ENCODE measurements at places on chromosomes 2 and 18.

- no peak for DNase-seq
Measured at GRCh38 chr2:207283356-207283755, 117.6 kb upstream of the KLF7 start.

GRCh38 chr2:219037783-219038499, 3.4 kb downstream of the CFAP65 start:
- DNase-seq = no peak

- DNase-seq = no peak
Measured at GRCh38 chr2:18422432-18423165, 137.9 kb downstream of the RDH14 start.

- DNase-seq = no peak
Measured at GRCh38 chr2:180046776-180047175, 39.7 kb upstream of the CWC22 start.

DNA sequence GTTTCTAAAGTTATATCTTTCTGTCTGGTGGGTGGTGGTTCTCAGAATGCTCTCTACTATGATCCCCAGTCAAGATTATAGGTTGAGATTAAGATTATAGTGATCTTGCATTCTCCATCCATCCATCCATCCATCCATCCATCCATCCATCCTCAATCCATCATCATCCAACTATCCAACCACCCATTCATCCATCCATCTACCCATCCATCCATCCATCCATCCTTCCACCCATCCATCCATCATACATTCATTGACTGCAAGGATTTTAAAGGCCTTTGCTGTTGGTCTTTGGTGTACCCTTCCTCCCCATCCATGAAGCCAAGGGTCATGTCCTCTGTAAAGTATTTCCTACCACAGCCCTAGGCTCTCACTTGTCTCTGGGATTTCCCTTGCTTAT, 13.1 kb downstream of the GLI2 start:
- DNase-seq = no peak

GRCh38 chr2:233791883-233792329, 13.8 kb downstream of the MROH2A start:
- DNase-seq = no peak

DNA sequence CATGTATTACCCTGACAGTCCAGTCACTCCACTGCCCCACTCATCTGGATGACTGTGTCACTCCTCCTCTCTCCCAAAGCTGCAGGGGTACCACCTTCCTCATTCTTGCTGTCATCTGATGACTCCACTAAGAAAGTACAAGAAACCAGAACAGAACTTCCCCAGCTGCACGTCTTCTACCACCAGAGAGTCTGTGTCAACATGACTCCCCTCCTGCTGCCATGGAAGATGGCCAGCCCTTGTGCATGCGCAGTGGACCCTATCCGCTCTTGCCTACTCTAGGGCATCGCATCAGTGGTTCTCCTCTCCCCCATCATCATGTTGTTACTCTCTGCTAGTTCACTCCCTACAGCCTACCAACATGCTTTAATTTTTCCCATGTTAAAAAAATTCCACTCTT, 14.5 kb upstream of the ST8SIA3 start:
- no peak for DNase-seq

DNA sequence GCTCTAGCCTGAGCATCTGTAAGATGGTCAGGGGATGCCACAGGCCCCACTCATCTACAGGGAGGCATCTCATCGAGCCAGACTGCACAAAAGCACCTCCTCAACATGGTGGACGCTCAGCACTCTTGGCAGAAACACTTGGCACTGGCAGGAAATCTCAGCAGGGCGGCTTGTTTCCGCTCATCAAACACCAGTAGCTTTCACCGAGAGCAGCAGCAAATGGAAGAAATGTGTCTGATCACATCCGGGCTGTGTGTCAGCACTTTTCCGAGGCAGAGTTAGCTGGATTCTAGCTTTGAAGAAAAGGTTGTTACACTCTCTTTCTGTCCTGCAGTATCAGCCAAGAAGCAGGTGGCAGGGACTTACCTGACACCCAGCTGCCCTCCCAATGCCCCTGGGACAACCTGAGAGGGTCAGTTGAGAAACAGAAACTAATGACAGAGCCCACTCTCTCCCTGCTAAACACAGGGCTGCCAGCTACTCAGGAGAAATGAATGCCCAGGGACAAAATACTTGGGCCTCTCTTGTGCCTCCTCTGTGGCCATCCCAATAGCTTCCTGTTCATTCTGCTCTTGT, 68.9 kb upstream of the FZD7 start:
- no peak for DNase-seq

DNA sequence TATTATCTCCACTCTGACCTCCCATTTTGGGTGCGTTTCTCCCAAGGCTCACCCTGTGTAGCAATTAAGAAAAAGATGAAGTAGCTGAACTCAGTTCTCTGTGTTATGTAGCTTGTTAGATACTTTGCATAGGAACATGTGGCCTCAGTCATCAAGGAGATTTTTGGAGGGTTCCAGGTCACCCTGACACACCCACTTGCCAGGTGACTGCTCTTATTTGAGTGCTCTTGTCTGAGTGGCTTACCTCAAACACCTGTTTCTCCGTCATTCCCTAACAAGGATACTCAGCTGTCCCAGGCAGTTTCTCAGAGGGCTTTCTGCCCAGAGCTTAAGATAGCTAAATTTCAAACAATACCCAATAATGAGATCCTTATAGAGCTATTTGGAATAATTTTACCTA, 577.2 kb upstream of the HNMT start:
- DNase-seq = no peak

DNA sequence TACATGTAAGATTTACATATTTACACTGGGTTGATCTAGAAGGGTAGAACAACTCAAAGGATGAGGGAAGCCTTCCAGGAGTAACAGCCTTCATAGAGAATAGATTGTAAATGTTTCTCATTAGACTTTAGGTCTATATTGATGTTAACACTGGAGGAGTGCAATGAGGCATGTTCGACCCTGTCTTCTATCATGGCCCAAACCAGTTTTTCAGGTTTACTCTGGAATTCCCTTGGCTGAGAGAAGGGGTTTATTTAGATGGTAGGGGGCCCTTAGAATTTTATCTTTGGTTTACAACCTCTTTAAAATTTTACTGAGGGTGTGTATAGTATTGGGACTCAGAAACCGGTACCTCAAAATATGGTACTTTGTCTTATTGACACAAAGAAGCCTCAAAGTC, 634.9 kb upstream of the PIK3C3 start:
- no peak for DNase-seq

- peak; percentile 53 for DNase-seq
Measured at GRCh38 chr2:240458044-240458899, 22.8 kb downstream of the GPC1 start.

DNA sequence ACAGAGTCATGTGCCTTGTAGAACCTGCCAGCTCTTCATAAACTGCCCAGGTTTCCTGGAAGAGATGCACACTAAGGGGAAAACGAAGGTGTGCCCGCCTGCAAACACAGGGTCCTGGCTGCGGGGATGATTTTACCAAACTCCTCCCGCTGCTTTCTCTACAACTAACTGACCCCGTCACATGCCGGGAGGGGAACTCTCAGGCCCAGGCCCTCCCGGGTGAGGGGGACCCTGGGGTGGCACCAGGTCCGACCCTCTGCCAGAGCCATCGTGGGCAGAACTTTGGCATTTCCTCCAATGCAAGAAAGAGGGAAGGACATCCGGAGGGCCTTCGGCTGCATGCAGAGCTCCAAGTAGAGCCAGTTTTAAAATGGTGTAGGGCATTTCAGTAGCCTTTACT, 28.6 kb downstream of the CAPN13 start:
- no peak for DNase-seq

DNA sequence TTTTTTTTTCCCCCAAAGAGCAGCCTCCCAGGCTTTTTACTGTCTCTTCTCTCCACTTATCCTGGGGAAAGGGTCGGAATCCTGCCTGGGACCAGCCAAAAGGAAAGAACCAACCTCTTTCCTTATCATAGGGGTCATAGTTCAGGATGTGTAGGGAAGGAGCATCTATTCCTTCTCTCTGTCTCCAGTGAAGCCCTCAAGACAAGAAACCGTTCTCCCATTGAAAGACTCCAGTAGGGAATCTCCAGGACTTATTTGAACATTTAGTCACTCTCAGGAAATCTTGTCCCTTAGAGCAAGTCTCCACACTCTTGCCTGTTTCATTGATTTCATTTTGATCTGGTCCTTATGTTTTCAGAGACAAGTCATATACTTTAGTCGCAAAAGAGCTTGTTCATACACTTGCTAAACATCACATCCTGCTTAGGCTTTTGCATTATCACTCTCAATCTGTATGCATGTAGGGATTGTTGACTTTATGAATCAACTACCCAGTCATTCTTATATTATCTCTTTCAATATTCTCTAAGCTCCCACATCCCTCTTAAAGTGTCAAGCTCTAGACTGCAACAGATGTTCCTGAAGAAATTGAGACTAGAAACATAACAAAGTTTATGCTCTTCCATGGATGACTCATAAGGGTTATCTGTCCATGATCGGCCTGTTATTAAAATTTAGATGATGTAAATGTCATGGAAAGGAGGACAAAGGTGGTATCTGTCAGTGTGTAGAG, 116.2 kb upstream of the ST6GAL2 start:
- no peak for DNase-seq

GRCh38 chr2:34980689-34981088, 1374.9 kb upstream of the CRIM1 start:
- DNase-seq = no peak

GRCh38 chr2:188345020-188345419, 53.3 kb downstream of the GULP1 start:
- DNase-seq = no peak

- no peak for DNase-seq
Measured at GRCh38 chr18:13463526-13464210, 245.1 kb downstream of the LDLRAD4 start.

DNA sequence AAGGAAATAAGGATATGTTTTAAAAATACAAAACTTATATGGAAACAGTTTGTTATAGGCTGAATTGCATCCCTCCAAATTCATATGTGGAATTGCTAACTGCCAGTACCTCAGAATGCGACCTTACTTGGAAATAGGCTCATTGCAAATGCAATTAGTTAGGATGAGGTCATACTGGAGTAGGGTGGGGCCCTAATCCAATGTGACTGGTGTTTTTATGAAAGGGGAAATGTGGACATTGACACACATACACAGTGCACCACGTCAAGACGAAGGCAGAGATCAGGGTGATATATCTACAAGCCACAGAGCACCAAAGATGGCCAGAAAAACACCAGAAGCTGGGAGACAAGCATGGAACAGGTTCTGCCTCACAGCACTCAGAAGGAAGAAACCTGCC, 494.2 kb downstream of the TSN start:
- DNase-seq = no peak

GRCh38 chr2:224202281-224202865, 163.3 kb upstream of the SERPINE2 start:
- no peak for DNase-seq

GRCh38 chr18:54765636-54766375, 62.5 kb upstream of the RAB27B start:
- no peak for DNase-seq

DNA sequence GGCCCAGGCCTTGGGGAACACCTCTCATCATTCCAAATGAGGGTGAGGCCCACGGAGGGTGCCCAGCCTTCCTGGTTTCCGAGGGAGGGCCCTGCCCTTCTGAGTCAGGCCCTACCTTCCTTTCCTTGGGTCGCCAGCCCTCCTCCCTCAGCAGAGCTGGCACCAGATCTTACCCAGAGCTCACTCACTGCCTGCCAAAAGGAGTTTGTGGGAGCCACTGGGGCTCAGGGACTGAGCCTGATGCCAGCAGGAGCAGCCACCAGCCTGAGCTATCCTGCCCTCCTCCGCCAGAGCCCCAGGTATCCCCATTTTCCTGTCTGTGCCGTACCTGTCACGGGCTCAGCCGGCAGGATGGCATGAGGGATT, 64.1 kb downstream of the NRP2 start:
- peak; percentile 87 for DNase-seq

GRCh38 chr2:64582774-64583340, 58.7 kb downstream of the AFTPH start:
- DNase-seq = no peak

GRCh38 chr2:10382354-10383061, 65.6 kb downstream of the ODC1 start:
- no peak for DNase-seq

DNA sequence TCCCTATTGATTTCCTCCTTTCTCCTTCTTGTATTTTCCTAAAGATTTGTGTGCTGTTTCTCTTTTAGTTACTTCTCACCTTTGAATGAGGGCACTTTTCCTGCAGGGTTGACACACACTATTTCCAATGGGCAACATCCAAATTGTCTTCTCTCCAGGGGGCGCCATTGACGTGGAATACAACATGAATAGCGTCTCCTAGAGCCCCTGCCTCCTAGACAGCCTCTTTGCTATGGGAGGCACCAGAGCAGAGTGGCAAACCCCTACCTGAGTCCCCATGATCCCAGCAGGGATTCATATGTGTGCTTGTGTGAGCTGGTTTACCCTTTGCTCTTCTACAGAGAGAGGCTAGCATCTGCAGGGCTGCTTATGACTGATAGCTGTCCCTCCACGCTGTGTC, 61.3 kb upstream of the ITSN2 start:
- DNase-seq = no peak

DNA sequence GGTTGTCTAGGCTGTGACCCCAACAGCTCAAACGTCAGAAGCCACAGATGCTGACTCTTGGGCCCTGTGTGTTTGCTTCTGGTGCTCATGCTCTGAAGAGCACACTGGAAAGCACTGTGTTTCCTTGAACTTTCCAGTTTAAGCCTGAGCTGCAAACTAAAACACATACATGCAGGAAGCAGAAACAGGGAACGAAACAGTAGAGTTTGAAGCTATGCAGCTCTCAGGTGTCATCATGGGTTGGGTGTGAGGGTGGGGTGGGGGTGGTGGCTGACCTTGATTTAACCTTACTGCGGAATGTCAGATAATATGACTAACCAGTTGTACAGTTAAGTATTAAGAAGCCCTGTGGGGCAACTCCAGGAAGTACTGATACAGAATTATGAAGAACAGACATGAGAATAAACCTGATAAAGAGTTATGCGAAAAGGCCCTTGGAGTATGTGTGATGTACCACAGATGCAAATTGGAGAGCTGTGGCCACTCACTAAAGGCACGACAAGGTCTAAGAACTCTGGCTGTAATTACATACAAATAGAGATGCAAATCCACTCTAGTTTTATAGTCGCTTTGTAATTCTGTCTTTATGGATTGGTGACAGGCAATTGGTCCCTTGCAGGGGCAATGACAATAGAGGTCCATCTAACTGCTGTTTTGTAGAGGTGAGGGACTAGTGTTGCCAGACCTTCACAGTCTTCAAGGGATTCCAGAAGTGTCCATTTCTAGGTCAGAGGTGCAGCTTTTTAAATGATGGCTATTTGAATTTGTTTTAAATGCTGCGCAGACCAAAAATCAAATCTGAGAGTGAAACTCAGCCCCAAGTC, 273.1 kb downstream of the NAPG start:
- no peak for DNase-seq

- peak; percentile 61 for DNase-seq
Measured at GRCh38 chr2:112259509-112260294, 4.9 kb upstream of the ZC3H8 start.

- DNase-seq = no peak
Measured at GRCh38 chr2:172374318-172375240, 52.8 kb upstream of the ITGA6 start.

GRCh38 chr2:20222769-20223406, 2.0 kb downstream of the SDC1 start:
- DNase-seq = no peak

GRCh38 chr2:134852518-134852917, 14.1 kb downstream of the ACMSD start:
- no peak for DNase-seq

- peak; percentile 45 for DNase-seq
Measured at GRCh38 chr2:240397924-240398645, 37.4 kb upstream of the GPC1 start.

- DNase-seq = no peak
Measured at GRCh38 chr2:228318218-228318617, 136.7 kb upstream of the SPHKAP start.
